ENCODE measurements at places on chromosomes 1 and 21.

DNA sequence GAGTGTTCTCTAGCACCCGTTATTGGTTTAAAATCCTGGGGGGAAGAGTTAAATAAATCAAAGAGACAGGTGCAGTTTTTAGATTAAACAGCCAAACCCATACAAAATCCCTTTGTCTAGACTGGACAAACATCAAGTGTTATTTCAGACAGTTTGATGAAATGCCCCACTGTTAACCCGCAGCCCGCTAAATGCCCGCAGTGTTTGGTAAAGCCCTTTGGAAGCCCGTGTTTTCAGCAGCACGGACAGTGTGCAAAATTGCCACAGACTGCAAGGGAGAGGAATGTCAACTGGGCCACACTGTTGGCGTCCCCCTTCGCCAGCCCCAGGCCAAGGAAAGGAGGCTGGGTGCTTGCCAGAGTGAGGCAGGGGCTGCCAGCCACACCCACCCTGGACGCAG lies 26.6 kb downstream of the AJAP1 start:
- H3K4me1 ChIP-seq, result no peaks in the 10 kb centered on the region
- no peaks in the 10 kb centered on the region for H3K36me3 ChIP-seq
- no peak for DNase-seq

DNA sequence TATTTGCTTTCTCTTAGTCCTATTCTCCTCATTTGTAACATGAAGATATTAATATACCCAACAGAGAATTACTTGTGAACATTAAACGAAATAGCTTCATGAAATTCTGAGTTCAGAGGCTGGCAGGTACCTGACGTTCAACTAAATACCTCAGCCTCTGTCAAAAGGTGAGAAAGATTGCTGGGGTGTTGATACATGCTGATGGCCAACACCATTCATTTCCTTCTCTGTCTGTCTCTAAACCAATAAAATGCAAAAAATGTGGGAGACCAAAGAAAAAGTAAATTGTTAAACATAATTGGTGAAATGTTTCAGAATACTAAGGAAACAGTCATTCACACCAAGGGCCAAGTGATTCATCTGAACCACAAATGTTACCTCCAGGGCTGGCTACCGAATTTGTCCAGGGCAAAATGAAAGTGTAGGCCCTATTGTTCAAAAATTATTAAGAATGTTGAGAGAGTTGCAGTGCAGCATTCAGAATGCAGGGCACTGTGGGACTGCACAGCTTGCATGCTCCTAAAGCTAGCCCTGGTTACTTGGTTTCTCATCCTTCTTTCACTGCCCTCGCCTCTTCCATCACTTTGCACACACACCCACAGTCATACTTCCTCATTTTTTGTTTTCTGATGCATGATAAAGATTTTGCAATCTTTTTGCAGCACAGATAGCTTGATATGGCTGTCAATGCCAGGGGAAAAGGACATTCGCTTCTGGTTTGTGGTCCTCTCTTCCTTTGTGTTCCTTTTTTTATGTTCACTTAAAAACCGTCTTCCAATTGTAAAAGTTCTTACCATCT lies 414.3 kb upstream of the NR5A2 start:
- H3K27ac ChIP-seq, result no peak overlapping the region
- no peaks in the 10 kb centered on the region for H3K36me3 ChIP-seq
- DNase-seq, result peak; percentile 21
- H3K4me3 ChIP-seq, result peak overlapping the region; percentile 4

DNA sequence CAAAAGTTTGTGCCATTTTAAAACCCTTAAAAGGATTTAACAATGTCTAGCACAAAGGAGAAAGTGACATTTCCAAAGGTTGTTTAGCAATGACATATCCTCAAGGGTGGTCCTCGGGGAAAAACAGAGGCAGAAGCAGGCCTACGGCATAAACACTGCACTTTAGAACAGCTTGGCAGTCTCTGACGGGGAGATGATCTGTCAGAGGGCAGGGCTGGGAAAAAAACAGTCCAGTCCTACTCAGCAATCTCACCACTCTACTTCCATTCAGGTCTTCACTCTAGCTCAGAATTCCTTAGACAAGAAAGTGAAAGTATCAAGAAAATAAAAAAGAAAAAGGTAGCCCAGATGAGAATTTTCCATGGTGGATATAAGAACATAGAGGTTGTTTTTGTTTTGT lies 4.1 kb downstream of the CRYZ start:
- peak overlapping the region; percentile 69 for H3K27ac ChIP-seq
- no peaks in the 10 kb centered on the region for H3K27me3 ChIP-seq
- peaks cover 39% of the 10 kb centered on the region for H3K4me1 ChIP-seq
- DNase-seq, result no peak

DNA sequence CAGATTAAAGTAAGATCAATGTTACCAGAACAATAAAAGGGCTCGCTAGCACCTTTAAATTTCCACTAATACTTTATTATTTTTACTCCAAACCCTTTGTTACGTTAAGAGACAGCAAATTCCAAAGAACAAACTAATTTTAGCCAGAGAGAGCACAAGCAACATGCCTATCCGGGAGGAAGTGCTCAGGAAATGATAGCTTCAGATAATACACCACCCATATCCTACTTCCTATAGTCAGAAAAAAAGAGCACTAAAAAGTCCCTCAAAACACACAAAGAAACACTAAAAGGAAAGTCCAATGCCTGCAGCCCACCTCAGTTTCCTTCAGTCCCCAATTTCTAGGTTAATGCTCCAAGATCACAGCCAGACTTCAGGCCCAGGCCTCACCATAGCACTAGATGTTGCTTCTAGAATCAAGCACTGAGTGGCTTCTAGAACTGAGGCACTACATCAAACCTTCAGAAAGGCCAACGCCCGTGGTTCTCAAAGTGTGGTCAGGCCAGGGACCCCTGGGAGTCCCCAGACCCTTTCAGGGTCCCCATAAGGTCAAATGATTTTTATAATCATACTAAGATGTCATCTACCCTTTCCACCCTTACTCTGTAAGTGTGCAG lies 142.6 kb downstream of the PSMG1 start:
- peaks cover 24% of the 10 kb centered on the region for H3K4me1 ChIP-seq
- H3K4me3 ChIP-seq, result no peak overlapping the region
- no peaks in the 10 kb centered on the region for H3K36me3 ChIP-seq
- H3K27ac ChIP-seq, result no peak overlapping the region

DNA sequence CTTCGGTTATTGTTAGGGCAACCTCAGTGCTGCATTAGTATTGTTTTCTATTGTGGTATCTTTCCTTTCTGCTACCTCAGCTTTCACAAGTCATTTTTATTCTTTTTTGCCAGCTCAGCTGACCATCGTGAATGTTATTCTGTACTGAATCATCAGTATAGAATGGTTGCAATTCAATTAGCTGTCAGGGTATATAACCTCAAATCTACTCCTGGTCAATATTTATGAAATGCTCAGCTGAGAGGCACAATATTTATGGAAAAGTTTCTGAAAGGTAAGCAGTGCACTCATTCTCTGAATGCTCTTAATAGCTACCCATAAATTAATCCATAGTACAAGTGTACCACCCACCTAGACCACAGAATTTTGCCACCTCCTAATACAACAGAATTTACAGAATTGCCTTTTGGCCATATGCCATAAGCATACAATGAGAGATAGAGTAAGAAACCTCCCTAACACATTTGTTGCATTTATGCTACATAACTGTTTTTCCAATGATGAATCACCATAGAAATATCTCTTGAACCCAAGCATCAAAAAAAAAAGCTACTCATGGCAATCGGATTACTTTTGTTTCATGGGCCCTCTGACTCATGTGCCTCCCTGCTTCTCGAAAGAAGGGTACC lies 732.6 kb upstream of the CHRM3 start:
- no peaks in the 10 kb centered on the region for H3K27me3 ChIP-seq
- DNase-seq, result peak; percentile 66
- peaks cover 69% of the 10 kb centered on the region for H3K4me1 ChIP-seq
- peak overlapping the region; percentile 73 for H3K27ac ChIP-seq
- 0 out of 2 replicates have a peak, but pooled peaks cover under 1% of the 10 kb centered on the region for H3K36me3 ChIP-seq

DNA sequence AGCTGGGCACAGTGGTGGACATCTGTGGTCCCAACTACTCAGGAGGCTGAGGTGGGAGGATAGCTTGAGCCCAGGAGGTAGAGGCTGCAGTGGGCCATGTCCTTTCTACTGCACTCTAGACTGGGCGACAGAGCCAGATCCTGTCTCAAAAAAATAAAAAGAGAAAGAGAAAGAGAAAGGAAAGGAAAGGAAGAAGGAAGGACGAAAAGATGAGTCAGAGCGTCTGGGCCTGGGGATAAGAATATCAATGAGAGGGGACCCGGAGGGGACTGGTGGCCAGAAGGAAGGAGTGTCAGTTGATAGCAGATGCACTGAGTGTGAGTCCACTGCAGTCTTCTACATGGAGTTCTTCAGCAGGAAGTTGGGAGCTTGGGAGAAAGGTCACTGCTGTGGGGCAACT lies 75.6 kb downstream of the SYT6 start:
- H3K36me3 ChIP-seq, result no peaks in the 10 kb centered on the region
- H3K27ac ChIP-seq, result no peak overlapping the region
- no peak overlapping the region for H3K4me3 ChIP-seq
- DNase-seq, result no peak
- H3K27me3 ChIP-seq, result peaks cover 40% of the 10 kb centered on the region

DNA sequence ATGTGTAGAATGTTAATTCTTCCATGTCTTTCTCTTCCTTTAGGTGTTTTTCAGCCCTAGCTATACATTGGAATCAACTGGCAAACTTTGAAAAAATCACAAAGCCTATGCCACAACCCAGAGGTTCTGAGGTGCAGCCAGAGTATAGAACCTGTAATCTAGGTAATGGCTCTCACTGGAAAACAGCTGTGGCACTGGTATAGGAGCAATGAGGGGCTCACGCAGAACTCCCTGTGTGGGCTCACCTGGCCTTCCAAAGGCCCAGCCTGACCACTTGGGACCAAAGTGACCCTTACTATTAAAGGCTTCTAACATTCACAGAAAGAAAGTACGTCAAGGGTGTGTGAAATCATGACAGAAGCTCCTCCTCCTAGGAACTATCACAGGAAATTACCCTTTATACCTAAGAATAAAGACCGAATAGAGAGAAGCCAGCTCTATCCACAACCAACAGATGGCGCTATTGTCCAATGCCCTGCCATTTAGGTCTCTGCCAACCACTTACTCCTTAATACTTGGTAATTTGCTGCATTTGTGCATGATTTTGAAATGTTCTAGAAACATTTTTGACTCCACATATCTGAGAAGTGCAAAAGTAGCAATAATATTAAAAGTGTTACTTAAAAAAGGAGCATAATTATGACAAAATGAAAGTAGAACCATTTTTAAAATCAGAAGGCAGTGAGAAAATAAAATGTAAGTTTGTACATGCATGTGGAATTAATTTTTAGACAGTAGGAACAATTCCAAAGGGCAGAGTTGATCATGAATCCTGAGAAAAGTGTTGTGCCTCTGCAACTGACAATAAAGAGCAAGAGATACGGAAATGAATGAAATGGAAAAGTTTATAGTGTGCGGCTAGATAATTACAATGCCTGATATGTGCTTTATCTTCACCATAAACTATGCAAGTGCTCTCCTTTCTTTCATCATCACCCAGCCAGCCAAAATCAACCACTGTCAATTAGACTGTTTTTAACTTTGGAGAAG lies 93.1 kb upstream of the HAO2 start:
- peak overlapping the region; percentile 31 for H3K4me3 ChIP-seq
- no peak overlapping the region for H3K27ac ChIP-seq
- peak; percentile 61 for DNase-seq
- no peaks in the 10 kb centered on the region for H3K36me3 ChIP-seq
- H3K4me1 ChIP-seq, result peaks cover 31% of the 10 kb centered on the region
- peaks cover 6% of the 10 kb centered on the region for H3K27me3 ChIP-seq

- H3K27me3 ChIP-seq, result peaks cover 2% of the 10 kb centered on the region
- H3K27ac ChIP-seq, result peak overlapping the region; percentile 87
- peak overlapping the region; percentile 52 for H3K4me3 ChIP-seq
- H3K4me1 ChIP-seq, result no peaks in the 10 kb centered on the region
These were observed 17.7 kb downstream of the DDAH1 start for GRCh38 chr1:85447006-85447943.

- no peak overlapping the region for H3K27ac ChIP-seq
- H3K4me1 ChIP-seq, result peaks cover 16% of the 10 kb centered on the region
- peaks cover 3% of the 10 kb centered on the region for H3K27me3 ChIP-seq
- peak; percentile 56 for DNase-seq
These were observed 431 bp downstream of the MAP1LC3C start for GRCh38 chr1:241998412-241998921.
